CD8-positive, alpha-beta memory T cell (primary cell): ENCODE measurements at places on chromosomes 6 and 20.

- no peak overlapping the region for H3K4me3 ChIP-seq
- no peak overlapping the region for H3K27ac ChIP-seq
- H3K4me1 ChIP-seq = no peaks in the 10 kb centered on the region
- H3K27me3 ChIP-seq = no peaks in the 10 kb centered on the region
- no peaks in the 10 kb centered on the region for H3K36me3 ChIP-seq
Observed at GRCh38 chr6:150286460-150286859, 82.4 kb upstream of the IYD start.

- DNase-seq = no peak
- H3K36me3 ChIP-seq = no peaks in the 10 kb centered on the region
- peak overlapping the region; percentile 90 for H3K27ac ChIP-seq
- H3K4me1 ChIP-seq = peaks cover 39% of the 10 kb centered on the region
Observed at GRCh38 chr6:31740397-31741223, 805 bp downstream of the MSH5 start.

DNA sequence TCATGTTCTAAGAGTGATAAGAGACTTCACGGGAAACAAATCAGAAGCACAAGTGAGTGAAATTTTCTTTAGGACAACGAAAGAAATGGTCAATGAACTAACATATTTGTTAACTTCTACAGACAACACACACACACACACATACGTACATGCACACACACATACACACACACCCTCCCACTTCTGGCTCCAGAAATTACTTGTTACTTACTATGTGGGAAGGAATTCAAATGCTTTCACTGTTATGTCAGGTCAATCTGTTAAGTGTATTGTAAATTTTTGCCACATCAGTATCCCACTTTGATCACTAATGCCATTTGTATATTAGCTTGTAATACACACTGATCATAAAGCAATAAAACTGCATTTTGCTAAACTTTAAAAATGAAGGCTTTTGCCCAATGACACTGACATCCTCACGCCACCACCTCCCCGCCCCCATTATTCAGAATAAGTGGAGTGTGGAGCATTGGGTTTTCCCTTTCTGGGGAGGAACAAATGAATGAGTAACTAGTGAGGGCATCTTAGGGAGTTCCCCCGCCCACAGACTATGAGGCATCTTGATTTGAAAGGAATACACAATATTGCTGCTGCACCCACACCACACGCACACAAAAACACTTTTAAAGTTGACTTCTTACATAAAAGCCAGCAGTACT is 76.2 kb downstream of the ATXN1 start:
- peaks cover 14% of the 10 kb centered on the region for H3K4me1 ChIP-seq
- H3K27me3 ChIP-seq = no peaks in the 10 kb centered on the region

- no peaks in the 10 kb centered on the region for H3K27me3 ChIP-seq
- no peak for DNase-seq
- no peak overlapping the region for H3K4me3 ChIP-seq
- no peaks in the 10 kb centered on the region for H3K36me3 ChIP-seq
- H3K27ac ChIP-seq = no peak overlapping the region
- H3K4me1 ChIP-seq = no peaks in the 10 kb centered on the region
Observed at GRCh38 chr6:57075092-57075491, 14.9 kb upstream of the ZNF451 start.

- no peaks in the 10 kb centered on the region for H3K27me3 ChIP-seq
- DNase-seq = no peak
- H3K27ac ChIP-seq = no peak overlapping the region
- H3K4me3 ChIP-seq = no peak overlapping the region
- H3K4me1 ChIP-seq = no peaks in the 10 kb centered on the region
Observed at GRCh38 chr20:52137850-52138249, 53.7 kb downstream of the ZFP64 start.

DNA sequence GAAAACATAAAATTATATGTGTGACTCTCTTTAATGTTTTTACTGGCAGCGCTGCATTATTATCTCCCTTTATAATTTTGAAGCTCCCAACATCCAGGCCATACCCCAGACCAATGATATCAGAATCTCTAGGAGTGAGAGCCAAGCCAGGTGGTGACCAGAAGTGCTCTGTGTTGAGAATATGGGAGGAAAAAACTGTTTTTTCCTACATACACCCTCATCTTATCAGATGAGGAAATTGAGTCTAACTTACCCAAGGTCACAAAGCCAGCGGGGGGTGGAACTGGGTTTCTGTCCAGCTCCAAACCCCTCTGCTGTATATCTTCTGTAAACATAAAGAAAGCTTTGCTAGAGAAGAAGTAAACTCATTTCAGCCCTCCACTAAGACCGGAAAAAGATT is 42.5 kb downstream of the LY86 start:
- no peaks in the 10 kb centered on the region for H3K27me3 ChIP-seq
- H3K27ac ChIP-seq = no peak overlapping the region
- no peak for DNase-seq
- H3K4me3 ChIP-seq = no peak overlapping the region

GRCh38 chr6:39428152-39428551 is 105.7 kb upstream of the KCNK16 start:
- no peaks in the 10 kb centered on the region for H3K4me1 ChIP-seq
- no peak overlapping the region for H3K27ac ChIP-seq
- no peak overlapping the region for H3K4me3 ChIP-seq
- no peak for DNase-seq
- no peaks in the 10 kb centered on the region for H3K36me3 ChIP-seq

- DNase-seq = peak; percentile 44
- H3K4me3 ChIP-seq = no peak overlapping the region
- H3K36me3 ChIP-seq = no peaks in the 10 kb centered on the region
Observed at GRCh38 chr20:41135187-41135887, 2.0 kb upstream of the PLCG1 start.

GRCh38 chr6:119171864-119172588 is 93.6 kb upstream of the FAM184A start:
- H3K27me3 ChIP-seq = no peaks in the 10 kb centered on the region
- DNase-seq = no peak
- no peak overlapping the region for H3K4me3 ChIP-seq
- H3K27ac ChIP-seq = no peak overlapping the region

DNA sequence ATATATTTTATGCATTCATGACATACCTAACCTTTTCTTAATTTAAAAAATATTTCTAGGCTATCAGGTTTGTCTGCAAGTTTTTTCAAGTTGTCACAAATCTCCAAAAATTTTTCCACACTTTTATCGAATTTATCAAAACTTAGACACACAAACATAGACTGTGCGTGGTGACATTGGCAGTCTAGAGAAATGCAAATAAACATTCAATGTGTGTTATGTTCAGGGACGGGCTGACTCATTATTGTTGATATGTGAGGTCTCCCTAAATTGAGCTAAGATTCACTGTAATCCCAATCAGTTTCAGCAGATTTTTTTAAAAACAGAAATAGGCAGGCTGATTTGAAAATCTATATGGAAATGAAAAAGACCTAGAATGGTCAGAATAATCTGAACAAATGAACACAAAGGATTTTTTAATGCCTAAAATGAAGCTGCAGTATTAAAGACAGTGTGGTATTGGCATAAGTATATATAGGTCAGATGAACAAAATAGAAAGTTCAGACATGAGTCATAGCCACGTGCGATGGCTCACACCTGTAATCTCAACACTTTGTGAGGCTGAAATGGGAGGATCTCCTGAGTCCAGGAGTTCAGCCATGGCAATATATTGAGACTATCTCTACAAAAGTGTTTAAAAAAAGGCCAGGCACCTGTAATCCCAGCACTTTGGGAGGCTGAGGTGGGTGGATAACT is 19.2 kb downstream of the BLTP3A start:
- H3K27me3 ChIP-seq = no peaks in the 10 kb centered on the region
- no peak overlapping the region for H3K4me3 ChIP-seq
- no peak overlapping the region for H3K27ac ChIP-seq

DNA sequence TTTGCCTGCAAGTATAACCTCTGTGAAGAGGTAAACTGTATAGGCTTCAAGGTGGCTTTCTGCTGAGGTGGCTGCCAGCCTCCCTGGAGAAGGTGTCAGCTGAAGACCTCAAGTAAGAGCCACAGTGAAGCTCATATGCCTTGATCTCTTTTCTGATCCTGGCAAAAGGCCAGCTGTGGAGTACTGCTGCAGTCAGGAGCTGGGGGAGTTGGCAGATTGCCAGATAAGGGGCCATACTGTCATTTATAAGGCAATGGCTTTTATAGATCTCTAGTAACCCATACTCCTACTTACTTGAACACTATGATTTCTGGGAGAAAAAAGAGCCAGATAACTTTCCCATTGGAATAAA is 8.8 kb upstream of the CEP85L start:
- H3K4me1 ChIP-seq = peaks cover 41% of the 10 kb centered on the region
- H3K27ac ChIP-seq = no peak overlapping the region
- H3K36me3 ChIP-seq = peaks cover 4% of the 10 kb centered on the region
- H3K27me3 ChIP-seq = no peaks in the 10 kb centered on the region

DNA sequence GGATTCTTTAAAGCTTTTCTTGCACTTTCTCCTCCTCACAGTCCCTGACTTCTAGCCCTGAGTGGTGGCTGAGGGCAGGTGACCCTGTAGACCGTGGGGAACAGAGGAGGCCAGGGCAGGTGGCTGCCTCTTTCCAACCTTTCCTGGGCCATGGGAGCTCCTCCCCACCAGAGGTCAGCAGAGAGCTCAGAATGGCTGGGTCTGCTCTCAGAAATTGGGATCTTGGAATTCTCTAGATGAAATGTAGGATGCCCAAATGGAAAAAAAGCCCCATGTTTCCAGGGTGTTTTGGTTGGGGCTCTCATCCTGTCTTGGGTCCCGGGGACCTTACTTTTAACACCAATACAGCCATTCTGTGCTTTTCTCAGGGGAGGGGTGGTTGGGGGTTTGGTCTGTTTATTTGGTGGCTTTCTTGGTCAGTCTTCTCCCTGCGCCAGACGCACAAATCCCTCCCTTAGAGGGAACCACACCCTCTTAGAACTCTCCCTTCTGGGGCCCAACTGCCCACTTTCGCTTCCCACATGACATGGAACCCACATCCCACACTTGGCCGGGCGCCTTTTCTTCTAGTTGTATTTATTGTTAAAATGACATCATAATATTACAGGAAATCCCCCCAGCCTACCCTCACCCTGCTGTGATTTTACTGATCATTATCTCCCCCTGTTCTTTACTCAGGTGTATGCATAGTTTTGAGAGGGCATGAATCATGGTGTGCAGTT is 17.9 kb downstream of the GNAS start:
- no peaks in the 10 kb centered on the region for H3K27me3 ChIP-seq
- H3K36me3 ChIP-seq = no peaks in the 10 kb centered on the region
- no peaks in the 10 kb centered on the region for H3K4me1 ChIP-seq

DNA sequence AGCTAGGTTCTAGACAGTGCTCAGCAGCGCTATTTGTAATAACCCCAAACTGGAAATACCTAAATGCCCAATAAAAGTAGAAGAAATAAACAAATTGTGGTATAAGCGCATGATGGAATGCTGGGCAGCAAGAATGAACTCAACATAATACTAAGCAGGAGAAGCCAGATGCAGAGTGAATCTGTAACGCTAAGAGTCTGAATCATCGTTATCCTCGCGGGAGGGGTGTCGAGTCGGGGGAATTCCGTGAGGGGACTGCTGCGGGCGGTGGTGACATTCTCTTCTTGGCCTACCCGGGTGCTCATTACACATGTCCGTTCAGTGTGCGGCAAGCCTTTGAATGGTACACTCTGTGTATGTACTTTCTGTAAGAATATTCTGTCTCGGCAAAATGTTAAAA is 83.7 kb downstream of the SULF2 start:
- no peak overlapping the region for H3K4me3 ChIP-seq
- no peak for DNase-seq
- no peaks in the 10 kb centered on the region for H3K4me1 ChIP-seq
- no peaks in the 10 kb centered on the region for H3K27me3 ChIP-seq
- no peak overlapping the region for H3K27ac ChIP-seq

DNA sequence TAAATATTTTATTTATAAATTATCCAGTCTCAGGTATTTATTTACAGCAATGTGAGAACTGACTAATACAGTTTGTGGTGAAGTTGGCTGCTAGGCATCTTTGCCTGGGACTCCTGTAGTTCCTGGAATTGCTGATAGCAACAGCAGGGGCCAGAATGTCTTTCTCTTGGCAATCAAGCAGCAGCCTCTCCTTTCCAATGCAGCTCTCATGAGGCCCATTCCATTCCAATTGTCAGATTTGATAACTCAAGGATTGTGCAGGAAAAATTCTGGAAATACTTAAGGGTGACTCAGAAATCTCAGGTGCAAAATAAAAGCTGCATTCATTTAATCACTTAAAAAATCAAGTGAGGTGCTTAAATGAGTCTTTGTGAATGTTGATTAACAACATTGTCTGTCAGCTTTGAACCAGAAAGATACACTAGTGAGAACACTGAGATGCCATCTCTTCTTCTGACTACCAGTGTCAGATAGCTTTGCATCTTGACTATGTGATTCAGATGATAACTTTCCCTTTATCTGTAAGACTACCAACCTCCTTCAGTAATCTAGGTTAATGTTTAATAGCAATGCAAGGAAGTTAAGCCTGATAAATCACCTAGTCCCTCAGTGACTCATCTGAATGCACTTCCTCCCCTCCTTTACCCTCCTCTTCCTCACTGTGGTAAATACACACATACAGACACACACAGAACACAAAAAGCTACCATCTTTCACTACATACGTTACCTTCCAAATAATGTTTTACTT is 32.1 kb upstream of the COL21A1 start:
- H3K27me3 ChIP-seq = no peaks in the 10 kb centered on the region
- H3K36me3 ChIP-seq = no peaks in the 10 kb centered on the region
- no peak overlapping the region for H3K4me3 ChIP-seq

DNA sequence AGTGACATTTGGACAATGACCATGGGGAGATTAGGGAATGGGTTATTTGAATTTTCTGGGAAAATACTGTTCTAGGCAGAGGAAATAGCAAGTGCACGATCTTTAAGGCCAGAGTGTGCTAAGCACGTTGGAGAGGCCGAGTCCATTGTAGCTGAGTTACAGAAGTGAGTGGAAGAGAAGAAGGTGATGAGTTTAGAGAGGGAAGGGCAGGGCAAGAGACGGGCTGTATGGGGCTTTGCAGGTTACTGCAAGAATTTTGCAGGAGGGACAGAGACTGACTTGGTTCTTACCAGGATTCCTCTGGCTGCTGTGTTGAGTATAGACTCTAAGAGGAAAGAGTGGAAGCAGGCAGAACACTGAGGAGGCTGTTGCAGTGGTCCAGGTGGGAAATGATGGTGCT is 1.1 kb upstream of the NCOA3 start:
- H3K36me3 ChIP-seq = no peaks in the 10 kb centered on the region
- H3K27ac ChIP-seq = peak overlapping the region; percentile 80
- no peak overlapping the region for H3K4me3 ChIP-seq
- no peaks in the 10 kb centered on the region for H3K27me3 ChIP-seq
- DNase-seq = no peak
- H3K4me1 ChIP-seq = peaks cover 27% of the 10 kb centered on the region

- H3K27me3 ChIP-seq = no peaks in the 10 kb centered on the region
- H3K4me1 ChIP-seq = peaks cover 46% of the 10 kb centered on the region
- no peak overlapping the region for H3K27ac ChIP-seq
- no peak for DNase-seq
- H3K4me3 ChIP-seq = no peak overlapping the region
Observed at GRCh38 chr6:158004701-158005095, 23.0 kb downstream of the SYNJ2 start.

DNA sequence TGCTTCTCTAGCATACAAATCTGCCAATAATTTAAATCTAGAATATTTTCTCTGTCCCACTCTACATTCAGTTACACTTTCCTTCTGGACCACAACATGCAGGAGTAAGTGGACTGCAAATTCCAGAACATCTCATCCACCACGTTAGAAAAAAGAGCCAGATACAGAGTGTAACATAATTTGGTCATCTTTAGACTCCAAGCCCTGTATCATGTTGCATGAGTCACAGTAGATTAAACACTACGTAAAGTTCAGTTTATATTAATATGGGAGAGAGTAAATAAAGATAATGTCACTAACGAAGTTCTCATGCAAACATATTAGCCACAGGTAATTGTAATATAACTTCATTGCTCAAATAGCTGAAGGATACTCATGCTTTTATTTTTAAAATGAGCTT is 327.0 kb downstream of the C6orf118 start:
- no peak for DNase-seq
- H3K4me1 ChIP-seq = no peaks in the 10 kb centered on the region
- H3K4me3 ChIP-seq = no peak overlapping the region
- H3K27me3 ChIP-seq = no peaks in the 10 kb centered on the region
